ENCODE measurements at places on chromosomes 4 and X.

- DNase-seq, result no peak
Observed at GRCh38 chrX:43861750-43862149, 20.5 kb downstream of the MAOB start.

- DNase-seq, result peak; percentile 30
Observed at GRCh38 chr4:97457253-97457652, 686.0 kb downstream of the STPG2 start.

DNA sequence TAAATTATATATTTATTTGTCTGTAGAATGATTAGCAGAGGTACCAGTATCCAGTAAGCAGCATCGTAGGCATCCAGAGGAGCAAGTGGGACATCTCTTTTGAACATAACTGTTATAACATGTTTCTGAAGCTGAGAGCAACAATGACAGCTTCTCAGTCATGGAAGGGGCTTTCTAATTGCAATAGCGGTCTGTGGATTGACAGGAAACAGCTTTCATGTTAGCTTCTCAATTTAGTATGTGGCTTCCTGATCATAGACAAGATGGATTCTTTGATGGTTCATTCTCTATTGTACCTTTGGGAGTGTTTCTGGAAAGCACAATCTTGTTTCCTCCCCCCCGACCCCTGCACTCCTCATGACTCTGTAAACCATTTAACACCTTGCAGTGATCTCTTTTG, 434.6 kb upstream of the GNPDA2 start:
- DNase-seq, result no peak

DNA sequence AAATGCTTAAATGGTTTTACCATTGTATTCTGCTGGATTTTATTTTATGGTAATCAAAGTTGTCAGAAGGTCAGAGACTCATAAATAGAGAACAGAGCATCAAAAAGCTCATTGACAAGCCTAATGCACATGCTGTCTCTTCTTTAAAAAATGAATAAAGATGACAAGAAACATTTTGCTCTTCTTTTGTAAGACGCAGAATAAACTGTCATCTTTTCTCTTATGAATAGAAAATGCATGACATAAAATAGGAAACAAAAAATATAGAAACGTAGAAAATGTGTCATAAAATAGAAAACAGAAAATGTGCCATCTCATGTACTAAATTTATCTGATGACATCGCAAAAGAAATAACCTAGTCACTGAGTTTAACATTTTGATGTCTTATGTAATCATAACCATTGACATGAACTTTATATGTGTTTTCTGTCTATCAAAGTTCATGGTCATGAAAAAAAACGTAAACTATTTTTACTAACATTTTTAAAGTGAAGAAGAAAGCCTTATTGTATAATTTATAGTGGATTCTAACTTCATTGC, 484.1 kb downstream of the TRIML1 start:
- DNase-seq, result no peak

DNA sequence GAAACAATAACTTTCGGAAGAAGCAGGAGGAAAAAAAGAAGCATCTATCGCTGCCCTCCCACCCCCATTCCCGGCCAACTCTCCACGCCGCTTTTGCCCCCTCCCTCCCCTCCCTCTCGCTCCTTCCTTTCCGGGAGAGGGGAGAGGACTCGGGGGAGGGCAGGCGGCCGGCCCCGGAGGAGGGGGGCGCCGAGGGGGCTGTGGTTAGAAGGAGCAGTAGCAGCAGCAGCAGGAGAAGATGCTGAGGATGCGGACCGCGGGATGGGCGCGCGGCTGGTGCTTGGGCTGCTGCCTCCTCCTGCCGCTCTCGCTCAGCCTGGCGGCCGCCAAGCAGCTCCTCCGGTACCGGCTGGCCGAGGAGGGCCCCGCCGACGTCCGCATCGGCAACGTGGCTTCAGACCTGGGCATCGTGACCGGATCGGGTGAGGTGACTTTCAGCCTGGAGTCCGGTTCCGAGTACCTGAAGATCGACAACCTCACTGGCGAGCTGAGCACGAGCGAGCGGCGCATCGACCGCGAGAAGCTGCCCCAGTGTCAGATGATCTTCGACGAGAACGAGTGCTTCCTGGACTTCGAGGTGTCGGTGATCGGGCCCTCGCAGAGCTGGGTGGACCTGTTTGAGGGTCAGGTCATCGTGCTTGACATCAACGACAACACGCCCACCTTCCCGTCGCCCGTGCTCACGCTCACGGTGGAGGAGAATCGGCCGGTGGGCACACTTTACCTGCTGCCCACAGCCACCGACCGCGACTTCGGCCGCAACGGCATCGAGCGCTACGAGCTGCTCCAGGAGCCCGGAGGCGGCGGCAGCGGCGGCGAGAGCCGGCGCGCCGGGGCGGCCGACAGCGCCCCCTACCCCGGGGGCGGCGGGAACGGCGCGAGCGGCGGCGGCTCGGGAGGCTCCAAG, 1.3 kb downstream of the PCDH7 start:
- DNase-seq, result peak; percentile 19

GRCh38 chrX:136936183-136936549, 55.6 kb upstream of the RBMX start:
- no peak for DNase-seq

DNA sequence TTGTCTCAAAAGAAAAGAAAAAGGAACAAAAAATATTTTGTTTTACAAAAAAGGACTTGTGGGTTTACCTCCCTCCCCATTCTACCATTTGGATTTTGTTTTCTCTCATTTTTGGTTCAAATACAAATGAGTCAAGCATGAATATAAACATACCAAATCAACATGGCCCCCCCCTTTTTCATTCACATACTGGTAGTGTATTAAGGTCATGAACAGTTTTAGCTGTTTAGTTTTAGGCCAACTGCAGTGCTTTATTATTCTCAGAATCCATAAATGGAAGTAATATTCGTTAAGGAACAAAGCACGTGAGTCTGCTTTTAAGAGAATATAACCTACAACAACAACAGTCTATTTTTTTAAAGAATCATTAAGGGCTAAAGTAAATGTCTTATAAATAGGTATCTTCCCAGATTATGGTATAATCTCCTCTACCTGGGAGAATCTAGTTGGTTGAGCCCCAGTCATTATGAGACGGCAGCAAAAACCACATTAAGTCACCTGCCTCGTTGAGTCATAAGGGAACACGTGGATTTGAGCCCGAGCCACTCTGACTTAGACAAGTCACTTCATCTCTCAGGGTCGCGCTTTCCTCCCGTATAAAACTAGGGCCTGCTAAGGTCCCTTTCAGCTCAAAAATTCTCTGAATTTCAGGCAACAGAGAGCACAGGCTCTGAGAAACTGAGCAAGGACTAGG, 26.7 kb downstream of the BCLAF3 start:
- no peak for DNase-seq

GRCh38 chr4:106019771-106020170, 124.5 kb downstream of the NPNT start:
- no peak for DNase-seq

DNA sequence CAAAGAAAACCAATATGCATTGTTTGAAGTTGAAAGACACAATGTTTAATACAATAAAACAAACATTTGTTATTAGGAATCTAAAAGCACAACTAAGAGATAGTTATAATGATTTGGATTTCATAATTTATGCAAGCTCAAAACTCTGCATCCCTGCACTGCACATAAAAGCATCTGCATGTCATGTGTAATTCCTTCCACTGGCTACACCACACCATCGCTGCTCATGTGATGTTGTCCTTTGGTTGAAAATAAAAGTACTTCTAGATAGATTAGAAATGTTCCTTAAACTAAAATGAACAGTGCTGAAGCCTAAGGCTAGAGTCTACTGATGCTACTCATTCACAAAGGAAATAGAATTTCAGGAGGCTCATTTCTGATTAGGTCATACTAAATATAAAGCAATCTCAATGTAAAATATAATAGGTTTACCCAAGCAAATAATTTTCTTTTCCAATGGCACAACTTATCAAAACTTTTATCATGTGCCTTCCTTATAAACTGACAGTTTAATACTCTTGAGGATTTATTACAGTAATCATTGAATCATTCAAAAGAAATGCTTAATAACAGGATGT, 130.8 kb upstream of the DKK2 start:
- DNase-seq, result no peak

GRCh38 chr4:83113429-83113786, 1.1 kb downstream of the PLAC8 start:
- no peak for DNase-seq

DNA sequence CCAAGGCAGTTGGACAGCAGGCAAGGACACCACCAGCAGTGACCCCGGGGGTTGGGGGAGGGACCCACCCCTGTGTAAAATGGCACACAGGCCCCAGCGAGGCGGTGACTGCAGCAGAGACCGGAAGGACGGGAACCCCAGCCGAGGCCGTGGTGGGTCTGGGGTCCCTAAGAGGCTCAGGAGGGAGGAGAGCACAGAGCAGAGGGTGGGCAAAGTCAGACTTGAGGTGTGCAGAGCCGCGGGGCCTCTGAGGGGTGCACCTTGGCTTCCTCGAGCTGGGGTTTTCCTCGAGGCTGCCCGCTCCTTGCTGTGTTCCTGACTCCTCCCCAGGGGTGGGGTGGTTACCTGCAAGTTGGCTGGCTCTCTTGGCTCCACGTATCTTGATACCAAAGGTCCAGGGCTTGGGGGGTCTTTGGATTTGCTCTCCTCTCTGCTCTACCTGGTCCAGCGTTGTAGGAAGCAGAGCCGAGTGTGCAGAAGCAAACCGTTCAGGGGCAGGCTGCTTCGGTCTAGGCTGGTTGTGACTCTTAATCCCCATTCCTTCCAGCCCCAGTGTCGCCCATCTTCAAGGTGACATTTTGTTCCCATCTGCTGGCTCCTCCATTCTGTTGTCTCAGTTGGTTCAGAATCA, 37.9 kb upstream of the SORCS2 start:
- no peak for DNase-seq

DNA sequence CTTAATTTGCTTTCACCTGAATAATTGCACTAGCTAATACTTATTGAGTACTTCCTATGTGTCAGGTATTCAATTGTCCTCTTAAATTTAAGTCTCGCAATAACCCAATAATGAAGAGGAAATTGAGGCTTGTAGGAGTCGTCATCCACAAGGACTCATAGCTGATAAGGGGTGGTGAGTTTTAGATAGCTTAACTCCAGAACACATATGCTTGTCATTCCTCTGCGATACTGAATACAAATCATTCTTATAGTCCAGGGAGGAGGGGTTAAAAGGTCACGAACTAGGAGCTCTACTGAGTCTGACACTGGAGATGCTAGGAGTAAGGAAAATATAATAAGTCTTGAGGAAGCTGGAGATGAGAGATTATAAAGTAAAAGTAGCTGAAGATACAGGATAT, 1.4 kb upstream of the PACRGL start:
- no peak for DNase-seq

- no peak for DNase-seq
Observed at GRCh38 chr4:163818673-163819072, 324.2 kb downstream of the TMA16 start.

DNA sequence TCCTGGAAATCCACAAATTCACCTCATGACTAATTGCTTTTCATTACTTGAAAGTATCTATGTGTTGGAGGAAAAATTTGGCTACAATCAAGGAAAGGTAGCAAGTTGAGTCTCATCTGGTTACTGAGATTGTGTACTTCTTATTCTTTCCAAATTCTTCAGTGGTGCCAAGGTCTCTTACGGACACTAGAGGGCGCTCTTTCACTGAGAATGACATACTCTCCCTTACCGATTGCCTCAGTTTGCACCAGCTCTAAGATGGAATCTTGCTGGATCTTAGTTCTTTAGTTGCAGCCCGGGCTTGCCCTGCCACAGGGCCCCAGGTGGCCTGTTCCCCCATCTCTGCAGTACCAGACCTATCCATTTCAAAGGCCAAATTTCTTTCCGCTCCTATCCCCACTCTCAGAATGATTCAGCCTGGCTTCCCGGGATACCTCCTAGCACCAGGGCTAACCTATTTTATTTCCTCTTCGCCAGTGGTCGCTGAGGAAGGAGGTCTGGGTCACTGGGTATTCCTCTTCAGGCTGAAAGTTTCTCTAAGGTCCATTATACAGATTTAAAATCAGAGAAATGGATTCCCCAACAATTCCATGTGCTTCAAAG, 24.6 kb upstream of the GPR50 start:
- DNase-seq, result peak; percentile 10

DNA sequence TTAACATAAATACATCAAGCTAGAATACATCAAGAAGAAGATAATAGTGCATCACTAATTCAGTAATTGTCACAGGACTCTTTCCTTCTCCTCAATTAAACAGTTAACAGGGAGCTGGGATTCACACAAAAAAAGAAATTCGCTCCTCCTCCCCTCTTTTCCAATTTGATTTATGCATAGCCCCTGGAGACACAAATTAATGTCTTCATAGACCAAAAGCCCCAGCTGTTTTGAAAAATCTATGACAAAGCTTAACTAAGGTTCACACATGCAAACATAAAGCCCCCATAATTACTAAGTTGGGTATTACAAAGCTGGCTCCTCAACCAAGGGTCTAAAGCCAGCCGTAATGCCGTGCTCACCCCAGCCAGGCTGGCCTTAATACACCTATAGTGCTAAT, 61.2 kb downstream of the ENOX2 start:
- no peak for DNase-seq

DNA sequence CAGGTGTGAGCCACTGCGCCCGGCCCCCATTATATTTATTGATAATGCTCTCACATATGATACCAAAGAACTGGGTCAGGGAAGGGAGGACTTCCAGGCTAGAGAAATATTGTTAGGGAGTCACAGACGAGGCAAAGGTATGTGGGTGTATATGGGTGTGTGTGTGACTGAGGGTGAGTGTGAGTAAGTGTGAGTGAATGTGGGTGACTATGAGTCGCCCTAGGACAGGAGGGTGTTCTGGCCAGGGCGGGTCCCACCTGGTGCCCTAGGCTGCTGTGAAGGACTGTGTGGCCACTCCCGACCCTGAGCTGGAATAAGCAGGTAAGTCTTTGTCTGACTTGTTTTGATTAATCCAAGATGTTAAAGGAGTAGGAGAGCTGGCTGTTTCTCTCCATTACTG, 34.4 kb downstream of the RWDD4 start:
- DNase-seq, result no peak

DNA sequence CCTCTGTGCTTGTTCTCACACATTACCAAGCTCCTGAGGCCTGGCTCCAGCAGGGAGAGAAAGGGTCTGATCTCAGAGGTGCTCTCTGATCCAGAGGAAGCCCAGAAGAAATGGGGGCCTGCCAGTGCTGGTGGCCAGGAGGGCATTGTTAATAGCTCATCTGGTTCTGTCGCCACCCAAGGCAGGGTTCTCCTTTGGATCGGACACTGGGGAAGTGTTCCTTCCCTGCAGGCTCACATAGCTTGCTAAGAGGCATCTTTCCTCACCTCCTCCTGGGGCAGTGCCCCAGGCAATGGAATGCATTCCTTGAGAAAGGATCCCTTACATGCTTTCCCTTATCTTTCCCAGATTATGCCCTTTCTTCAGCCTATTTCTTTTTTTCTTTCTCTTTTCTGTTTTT, 53.8 kb downstream of the RBM47 start:
- DNase-seq, result no peak

DNA sequence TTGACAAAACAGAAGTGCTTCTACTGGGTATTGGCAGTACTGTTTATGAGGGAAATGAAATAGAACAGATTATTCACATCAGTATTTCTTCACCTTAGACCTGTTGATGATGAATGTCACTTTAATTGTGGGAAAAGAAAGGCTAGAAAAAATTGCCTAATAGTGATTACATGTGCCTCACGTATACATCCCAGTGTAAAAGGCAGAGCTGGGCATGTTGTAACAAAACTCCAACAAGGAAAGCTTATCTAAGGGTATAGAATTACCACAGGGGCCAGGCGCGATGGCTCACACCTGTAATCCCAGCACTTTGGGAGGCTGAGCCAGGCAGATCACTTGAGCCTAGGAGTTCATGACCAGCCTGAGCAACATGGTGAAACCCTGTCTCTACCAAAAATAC, 4.2 kb downstream of the PGM2 start:
- DNase-seq, result no peak

Data from NCI-H526 treated with DMSO at 0.1 percent for 48 hours (cell line).